ENCODE measurements at places on chromosomes 6 and 20.
A peak's percentile ranks its signal among the peaks of the same experiment; 100 is the strongest.

DNA sequence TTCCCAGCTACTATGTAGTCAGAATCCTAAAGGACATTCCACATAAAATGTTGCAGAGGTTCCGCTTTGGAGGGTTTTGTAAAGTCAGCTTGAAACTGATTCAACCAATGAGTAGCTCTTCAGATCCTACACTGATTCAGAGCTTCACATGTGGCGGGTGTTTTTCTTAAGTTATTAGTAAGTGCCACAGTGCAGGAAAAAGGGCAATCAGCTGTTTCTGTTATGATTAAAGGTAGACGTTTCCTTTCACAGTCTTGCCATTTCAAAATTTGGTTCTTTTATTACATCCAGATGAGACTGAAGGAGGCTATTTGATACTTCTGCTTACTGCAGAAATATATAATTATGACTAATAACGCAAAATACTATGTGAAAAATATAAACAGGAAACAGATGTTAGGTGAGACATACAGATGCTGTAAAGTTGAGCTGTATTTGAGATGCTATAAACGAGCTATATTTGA, 443.9 kb downstream of the CDKAL1 start:
- peak; percentile 79 for DNase-seq

DNA sequence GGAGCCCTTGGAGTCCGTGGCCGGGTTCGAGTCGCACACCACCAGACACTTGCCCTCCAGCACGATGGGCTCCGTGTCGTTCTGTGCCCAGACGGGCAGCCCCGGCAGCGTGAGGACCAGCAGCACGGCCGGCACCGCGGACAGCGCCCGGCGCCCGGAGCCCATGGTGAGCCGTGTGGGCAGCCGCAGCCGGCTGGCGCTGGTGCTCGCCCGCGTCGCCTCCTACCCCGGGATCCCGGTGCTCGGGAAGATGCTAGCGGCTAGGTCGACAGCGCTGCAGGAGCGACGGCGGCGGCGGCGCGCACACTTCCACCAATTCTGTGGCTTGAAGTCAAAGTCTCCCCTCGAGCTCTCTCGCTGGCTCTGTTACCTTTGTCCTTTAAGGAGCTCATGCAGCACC, 1.3 kb downstream of the CBLN4 start:
- no peak for DNase-seq

DNA sequence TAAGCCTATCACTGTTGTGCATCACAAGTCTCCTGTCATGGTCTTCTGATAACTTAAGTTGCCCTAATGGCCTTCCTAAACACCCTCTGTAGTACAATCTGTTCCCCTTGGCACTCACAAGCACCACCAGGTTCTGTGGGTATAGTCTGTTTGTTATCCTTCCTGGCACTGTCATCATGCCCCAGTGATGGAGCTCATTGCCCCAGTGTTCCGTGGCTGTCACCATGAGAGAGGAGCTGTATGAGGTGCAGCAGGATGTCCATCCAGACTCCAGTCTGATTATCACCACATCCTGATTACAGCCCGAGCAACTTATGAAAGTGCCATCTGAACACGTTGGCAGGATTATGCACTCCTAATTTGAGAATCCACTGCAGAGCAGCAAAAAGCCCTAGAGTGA, 380.1 kb downstream of the FRK start:
- DNase-seq = no peak

DNA sequence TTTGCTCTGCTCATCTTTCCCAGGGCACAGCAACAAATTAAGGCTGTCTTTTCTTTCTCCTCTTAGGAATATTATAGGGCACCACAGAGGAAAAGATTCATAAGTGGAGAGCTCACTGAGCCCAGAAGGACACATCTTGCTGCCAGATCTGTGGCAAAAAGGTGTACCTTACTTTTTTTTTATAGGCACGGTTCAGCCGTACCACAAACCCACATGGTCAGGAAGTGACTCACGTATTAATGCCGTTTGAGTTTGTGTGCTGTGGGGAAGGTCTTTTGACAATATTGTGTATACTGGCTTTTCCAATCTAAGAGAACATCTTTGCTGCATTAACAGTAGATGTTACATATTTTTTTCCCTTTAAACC, 28.4 kb downstream of the PAQR8 start:
- peak; percentile 82 for DNase-seq

DNA sequence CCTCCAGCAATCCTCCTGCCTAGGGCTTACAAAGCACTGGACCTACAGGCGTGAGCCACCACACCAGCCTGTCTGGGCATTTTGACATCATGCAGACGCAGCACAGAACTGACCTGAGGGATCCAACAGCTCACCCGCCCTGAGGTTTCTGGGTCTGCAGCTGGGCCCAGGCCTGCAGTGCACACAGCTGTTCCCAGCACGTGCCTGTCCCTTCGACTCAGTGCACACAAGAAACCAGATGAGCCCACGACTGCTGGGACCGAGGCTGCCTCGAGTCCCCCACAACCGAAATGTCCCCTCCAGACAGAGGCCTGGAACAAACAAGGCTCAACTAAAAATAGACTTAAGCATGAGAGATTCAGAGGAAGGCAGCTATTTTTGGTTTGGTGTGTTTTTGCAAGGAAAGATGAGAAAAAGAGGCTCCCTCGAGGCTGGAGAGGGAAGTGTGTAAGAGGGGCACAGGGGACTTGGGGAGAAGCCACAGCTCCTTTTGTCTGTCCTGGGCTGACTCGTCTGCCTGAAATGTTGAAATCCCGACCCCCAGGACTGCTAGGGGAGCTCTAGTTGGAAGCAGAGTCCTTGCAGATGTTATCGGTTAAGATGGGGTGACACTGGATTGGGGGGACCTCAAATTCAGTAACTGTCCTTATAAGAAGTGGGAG, 66.3 kb downstream of the YTHDF1 start:
- no peak for DNase-seq

GRCh38 chr6:125019918-125020317, 57.7 kb downstream of the RNF217 start:
- no peak for DNase-seq

DNA sequence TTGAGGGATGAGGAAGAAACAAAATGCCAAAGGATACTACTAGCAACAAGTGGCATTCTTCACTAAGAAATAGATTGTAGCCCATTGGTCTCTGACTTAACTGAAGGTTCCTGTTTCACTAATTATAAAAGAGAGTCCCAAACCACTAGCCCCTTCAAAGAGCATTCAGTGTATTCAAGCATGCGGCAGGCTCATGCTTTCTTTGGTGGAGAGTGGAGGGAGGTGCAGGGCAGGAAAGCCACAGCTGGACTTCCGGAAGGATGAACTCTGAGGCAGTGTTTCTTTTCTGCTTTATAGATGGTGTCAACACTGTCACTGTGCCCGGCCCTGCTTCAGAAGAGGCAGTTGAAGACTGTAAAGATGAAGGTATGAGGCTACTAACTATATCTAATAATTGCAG, 636.1 kb downstream of the KIF16B start:
- DNase-seq = no peak

DNA sequence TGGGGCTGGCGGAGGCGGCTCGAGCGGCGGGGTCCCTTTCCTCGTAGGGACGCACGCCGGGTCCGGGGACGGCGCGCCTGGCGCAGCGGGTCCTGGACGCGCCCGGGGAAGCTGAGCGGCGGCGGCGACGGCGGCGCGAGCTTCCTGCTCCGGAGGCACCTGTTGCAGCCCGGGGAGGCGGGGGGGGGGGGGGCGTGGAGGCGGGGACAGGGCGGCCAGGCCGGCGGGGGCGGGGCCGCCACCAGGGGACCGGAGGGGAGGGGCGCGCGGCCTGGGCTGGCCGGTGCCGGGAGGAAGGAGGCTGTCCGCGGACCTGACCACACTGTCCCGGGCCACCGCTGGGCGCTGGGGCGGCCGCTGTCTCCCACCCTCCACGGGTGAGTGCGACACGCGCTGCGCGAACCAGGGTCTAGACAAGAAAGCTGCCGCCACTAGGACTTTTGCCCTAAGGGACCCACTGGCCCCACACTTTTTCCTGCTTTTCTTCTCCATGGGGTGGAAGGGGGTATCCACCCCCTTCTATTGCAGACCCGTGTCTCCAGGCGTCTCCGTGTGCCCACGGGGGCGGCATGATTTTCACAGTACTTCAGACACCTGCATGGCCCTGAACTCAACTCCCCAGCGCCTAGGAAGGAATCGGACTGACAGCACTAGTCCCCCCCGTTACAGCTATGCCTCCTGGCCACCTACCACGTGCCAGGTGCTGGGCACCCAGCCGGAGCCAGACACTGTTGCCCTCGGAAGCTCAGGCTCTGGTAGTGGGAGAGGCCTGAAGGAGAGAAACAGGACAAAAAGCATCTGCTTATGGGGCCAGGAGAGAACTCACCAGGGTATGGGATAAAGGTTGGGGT, at the start of gene NFATC2:
NFATC2 (minus strand) TSS at position 149 of the 851 bp plus-strand sequence. CDS start 220 bp downstream, outside the sequence.
- peak; percentile 43 for DNase-seq

DNA sequence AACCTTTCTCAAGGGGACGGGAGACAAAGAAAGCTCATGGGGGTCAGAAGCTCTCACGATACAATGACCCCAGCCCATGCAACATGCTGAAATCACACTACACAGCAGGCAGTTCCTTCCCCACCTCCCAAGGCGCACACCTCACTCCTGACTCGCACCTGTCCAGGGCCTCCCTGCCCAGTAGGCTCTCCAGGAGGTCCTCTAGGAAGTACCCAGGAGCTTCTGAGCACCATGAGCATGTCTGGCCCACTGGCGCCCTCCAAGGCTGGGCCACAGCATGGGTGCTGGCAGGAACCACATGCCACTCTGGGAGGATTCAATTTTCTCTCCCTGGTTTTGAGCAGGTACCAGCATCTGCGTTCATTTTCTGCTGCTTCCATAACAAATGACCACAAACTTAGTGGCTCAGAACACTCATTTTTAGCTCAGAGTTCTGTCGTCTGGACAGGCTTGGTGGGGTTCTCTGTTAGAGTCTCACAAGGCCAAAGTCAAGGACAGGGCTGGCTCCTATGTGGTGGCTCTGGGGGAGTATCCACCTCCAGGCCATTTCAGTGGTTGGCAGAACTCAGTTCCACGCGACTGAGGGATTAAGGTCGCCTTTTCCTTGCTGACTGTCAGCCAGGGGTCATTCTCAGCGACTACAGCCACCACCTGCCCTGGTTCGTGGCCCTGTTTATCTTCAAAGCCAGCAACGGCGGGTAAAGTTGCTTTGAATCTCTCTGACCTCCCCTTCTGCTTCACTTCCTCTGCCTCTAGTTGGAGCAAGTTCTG, 32.7 kb downstream of the ACSS1 start:
- DNase-seq = no peak

DNA sequence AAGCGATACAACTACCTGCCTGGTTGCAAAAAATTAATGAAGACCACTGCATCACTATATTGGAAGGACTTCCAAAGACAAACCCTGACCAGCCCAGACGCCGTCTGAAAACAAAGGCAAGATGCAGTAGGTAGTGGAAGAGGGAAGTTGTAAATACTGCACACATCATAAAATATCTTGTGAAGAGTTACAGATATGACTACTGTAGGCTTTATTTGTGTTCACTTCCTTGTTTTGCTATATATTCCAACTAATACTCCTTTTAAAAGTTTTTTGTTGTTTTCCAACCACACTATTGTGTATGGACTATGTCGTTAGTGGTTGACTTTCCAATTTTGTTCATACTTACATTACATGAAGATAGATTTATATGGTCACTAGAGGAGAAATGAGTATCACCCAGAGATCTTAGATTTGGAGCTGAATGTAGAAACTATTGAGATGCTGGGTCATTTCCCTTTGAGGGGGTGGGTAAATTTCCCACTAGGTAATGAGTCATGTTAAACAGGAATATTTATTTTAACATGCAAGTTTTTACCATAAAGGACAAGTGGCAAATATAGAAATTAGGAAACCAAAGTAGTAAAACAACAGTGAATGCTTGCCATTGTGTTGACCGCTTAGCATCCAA, 16.6 kb upstream of the TXLNB start:
- no peak for DNase-seq

GRCh38 chr6:22667855-22668254, 98.5 kb downstream of the HDGFL1 start:
- no peak for DNase-seq

DNA sequence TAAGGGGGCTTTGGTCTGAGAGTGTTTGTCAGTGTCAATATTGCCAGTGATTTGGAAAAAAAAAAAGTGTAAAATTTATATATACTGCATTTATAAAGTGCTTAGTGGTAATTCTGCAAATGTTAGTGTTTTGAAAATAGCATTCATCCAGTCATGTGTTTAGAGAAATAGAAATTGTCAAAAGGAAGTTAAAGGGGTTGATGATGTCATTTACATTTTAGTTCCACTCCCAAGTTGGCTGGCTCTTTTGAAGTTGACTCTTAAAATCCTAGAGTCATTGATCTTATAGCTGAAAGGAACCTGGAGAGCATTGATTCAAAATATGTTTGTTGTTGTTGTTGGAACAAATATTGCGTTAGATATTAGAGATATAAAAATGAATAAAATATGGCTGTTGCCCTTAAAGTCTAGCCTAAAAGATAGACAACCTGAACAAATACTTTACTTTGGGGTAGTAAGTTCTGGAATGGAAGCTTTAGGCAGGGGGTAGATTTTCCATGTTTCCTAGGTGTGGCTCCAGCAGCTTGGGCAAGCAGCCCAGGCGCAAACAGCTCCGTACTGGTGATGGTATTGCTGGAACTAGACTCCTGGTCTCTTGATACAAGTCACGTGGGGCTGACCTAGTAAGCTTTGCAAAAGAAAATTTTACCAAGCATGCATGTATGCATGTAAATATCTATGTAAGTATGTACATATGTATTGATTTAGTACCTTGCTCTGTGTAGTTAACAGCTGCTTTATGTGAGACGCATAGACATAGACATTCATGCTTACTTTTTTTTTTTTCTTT, 46.3 kb downstream of the HIVEP1 start:
- DNase-seq = no peak

GRCh38 chr6:52929321-52930164, 20.0 kb upstream of the GSTA3 start:
- DNase-seq = no peak

GRCh38 chr20:11642866-11643265, 274.8 kb upstream of the BTBD3 start:
- no peak for DNase-seq

- peak; percentile 43 for DNase-seq
These were observed 50.3 kb upstream of the GFRAL start for GRCh38 chr6:55276745-55277530.

DNA sequence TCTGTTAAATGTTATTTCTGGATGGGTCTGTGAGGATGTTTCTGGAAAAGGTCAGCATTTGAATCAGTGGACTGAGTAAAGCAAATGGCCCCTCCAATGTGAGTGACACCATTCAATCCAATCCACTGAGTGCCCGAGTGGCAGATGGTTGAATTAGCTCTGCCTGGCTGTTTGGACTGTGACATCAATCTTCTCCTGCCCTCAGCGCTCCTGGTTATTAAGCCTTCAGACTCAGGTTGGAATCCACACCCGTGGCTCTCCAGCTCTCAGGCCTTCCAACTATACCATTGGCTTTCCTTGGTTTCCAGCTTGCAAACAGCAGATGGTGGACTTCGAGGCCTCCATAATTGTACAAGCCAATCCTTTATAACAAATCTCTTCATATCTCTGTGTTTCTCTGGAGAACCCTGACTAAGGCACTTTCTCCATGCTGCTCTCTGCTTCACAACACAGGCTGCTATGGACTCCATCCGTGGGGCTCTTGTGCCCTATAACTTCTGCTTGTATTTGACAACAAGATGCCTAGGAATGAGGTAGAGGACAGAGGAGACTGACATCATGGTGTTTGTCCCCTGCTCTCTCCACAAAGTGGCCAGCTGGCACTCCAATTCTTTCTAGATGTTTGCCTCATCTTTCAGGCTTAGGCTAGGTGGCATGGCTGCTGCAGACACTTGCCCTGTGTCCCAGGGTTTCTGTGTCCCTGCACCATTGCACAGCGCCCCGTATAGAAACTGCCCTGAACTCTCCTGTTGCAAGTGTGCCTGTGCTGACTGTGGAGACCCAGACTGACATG, 4.8 kb upstream of the CSTL1 start:
- no peak for DNase-seq

GRCh38 chr6:120965814-120966213, 368.5 kb downstream of the TBC1D32 start:
- no peak for DNase-seq

All from activated CD4-positive, alpha-beta T cell treated with anti-CD3 and anti-CD28 coated beads, Interleukin-2, Interleukin-4, amounts not matched to agents 100 ng/mL and 50 ng/mL, durations not matched to agents 16 hours and 8 hours (primary cell).